Activated CD4-positive, CD25-positive, alpha-beta regulatory T cell treated with anti-CD3 and anti-CD28 coated beads, Interleukin-2, amount 50 U/mL, for 72 hours (primary cell): ENCODE measurements at places on chromosomes 7 and 10.

- DNase-seq, result no peak
Observed at GRCh38 chr10:6198171-6198570, 4.6 kb upstream of the PFKFB3 start.

DNA sequence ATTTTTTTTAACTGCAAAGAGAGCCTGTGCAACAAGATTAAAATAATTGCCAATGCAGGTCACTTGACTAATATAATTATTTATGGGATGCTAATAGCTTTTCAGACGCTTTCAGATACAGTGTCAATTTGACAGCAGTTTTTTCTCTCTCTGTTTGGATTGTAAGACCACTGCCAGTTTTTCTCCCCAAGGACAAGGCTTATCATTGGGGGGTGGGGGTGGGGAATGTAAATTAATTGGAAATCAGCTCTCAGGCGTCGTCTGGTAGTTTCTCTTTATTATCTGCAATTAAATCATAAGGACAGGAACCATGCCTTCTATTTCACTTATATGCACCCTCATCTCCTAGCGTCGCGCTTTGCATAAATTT is 559 bp upstream of the LRGUK start:
- no peak for DNase-seq

GRCh38 chr7:139896831-139897230 is 67.8 kb downstream of the TBXAS1 start:
- DNase-seq, result no peak

- DNase-seq, result no peak
Observed at GRCh38 chr10:32160864-32161263, 104.6 kb upstream of the KIF5B start.

DNA sequence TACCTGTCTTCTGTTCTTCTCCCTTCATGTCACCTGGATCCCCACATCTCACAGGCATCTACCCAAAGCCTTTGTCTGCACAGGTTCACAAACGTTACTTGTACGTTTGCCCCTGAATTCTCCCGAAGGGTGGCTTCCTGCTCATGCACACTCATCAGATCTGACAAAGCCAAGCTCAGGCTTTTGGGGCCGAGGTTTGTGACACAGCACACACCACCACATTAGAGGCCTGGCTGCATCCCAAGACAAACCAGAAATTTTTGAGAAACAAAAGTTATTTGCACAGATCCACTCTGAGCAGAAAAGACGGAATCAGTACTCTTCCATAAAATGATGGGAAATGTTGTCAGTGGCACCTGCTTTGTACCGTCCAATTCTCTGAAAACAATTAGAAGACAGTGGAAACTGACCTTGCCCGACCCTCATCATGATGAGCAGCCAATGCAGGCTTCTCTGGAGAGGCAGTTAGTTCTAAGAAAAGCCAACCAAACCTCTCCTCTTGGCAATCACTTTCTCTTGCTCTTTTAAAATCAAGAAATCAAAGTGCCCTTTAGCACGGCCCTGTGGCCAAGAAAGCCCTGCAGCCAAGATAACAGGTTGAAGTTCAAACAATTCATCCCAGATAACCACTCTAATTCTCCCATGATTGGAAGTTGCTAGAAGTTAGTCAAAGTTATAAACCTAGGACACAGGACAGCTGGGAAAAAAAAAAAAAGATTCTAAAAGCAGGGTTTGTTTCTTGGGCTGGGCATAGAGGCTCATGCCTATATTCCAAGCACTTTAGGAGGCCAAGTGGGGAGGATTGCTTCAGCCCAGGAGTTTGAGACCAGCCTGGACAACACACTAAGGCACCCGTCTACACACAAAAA is 13.6 kb upstream of the SVIL start:
- no peak for DNase-seq

DNA sequence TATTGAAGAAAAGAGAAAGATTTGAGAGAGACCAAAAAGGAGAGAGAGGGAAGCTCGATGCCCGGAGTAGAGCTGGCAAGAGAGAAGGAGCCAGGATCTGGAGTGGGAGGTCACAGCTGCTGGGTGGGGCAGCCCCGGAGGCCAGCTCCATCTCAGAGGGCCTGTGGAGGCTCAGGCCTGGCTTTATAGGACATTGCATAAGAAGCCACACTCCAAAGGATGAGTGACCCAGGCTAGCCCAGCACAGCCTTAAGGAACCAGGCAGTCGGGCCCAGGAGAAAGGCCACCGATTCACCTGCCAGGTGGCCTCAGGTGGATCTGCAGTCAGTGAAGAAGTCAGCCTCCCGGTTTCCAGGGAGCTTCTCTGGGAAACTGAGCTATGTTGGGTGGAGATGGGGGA is 676 bp downstream of the PLAC9 start:
- DNase-seq, result no peak

DNA sequence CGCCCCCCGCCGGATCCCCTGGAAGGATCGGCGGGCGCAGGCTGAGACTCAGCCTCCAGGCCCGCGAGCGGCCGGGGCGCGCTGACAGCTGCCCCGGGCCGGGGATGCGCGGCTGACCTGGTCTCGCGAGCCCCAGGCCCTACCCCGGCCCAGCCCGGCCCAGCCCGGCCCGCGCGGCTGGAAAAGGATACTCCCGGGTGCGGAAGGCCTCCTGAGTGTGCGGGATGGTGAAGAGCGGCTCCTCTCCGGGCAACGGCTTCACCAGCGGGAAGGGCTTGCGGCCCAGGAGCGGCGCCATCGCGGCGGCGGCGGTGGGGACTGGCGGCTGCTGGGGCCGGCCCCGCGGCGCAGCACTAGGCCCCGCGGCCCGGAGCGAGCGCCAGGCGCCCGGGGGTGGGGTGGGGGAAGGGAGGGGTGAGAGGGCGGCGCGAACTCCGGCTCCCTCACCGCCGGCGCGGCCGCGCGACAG is 423 bp downstream of the BAZ1B start:
- no peak for DNase-seq

DNA sequence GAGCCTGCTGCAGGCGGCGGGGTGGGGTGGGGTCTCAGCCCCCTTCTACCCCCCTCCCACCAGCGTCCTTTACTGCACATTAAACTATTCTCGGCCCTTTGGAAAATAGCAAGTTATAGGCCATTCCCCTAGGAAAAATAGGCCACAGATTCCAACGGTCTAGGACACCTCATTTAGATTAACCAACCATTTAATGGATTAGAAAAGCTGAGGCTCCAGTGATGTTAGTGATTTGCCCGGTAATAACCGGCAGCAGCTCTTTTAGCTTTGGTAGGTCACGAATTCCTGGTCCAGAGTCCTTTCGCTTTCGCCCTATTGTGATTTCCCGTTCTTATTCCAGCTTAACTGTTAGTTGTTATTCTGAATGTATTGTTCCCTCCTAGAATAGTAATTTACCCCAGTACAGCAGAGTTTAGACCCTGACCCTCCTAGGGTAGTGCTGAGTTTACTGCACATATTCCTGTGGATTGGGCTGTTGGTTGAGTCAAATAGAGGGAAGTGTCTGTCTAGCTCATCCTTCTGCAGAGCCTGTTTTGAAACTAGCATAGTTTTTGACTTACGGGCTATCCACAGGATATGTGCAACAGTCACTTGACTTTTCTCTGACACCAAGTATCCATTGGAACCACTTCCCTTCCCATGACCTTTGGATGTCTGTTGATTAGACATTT is 754 bp downstream of the GSTO1 start:
- DNase-seq, result no peak

GRCh38 chr10:100829097-100829870 is 83.5 kb upstream of the SLF2 start:
- DNase-seq, result no peak

DNA sequence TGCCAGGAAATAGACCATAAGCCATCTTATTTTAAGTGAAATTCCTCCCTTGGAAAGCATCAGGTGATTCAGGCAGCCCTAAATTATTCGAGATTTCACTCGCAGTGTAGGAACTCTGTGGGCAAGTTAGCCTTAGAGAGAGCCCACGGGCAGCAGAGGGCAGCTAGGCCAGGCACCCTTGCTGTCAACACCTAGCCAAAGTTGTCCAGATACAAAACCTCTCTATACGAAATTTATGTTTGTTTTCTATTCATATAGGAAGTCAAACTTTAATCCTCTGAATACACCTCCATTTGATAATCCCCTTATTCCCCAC is 1043.5 kb downstream of the GATA3 start:
- no peak for DNase-seq

DNA sequence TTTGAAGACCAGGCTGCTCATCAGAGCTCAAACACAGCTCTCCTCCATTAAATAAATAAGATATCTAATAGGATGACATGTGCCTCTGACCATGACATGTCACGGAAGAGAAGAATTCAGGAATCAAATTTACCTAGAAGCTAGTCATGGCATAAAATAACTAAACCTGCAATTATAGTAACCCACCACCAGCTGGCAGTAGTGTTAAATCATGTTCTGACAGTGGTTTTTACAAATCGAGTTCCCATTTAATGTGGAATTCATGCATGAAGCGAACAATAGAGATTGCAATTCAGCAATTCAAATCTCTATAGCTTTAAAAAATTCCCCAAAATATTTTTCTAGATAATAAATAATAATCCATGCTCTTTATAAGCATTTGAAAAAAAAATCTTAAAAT is 74.6 kb upstream of the IKZF1 start:
- no peak for DNase-seq

DNA sequence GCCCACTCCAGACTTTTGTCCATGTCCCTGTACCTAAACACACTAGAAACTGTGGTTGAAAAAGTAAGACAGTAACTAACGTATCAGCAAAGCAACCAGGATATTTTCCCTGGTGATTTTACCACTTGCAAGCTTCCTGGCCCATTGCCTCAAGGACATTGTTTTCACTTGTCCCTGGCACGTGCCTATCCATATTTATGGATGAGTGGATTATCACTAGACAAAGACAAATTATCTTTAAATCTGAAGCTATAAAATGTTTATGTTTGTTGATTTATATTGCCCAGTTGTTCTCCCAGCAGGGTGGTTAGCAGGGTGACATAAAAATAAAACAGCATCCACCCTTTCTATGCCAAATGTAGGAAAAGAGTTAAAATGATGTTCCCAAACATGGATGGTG is 93.2 kb upstream of the STEAP1 start:
- no peak for DNase-seq

DNA sequence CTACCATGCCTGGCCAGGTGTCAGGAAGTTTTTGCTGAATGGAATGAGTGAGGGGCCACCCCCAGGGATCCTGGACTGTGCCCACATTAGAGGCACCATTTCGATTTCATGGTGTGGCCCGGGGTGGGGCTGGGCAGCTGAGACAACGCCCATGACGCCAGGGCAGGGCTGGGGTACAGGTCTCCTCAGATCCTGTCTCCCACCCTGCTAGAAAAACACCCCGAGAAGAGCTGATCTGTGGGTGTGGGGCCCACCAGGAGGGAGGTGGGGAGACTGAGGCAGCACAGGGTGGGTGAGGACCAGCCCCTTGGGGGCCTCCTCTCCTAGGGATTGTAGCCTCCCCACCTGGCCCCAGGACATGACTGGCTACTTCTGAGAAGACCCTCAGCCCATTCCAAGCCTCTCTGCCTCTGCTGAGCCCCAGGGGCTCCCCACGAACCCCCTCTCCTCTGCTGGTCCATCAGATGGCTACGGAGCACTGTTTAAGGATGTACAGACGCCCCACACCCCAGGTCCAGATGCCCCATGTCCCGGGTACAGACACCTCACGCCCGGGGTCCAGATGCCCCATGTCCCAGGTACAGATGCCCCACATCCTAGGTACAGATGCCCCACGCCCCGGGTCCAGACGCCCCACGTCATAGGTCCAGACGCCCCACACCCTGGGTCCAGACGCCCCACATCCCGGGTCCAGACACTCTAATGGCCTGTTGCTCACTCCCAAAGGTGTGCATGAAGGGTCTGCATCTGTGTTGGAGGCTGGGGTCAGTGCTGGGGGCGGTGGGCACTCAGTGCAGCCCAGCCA is 99.4 kb downstream of the MICALL2 start:
- no peak for DNase-seq

DNA sequence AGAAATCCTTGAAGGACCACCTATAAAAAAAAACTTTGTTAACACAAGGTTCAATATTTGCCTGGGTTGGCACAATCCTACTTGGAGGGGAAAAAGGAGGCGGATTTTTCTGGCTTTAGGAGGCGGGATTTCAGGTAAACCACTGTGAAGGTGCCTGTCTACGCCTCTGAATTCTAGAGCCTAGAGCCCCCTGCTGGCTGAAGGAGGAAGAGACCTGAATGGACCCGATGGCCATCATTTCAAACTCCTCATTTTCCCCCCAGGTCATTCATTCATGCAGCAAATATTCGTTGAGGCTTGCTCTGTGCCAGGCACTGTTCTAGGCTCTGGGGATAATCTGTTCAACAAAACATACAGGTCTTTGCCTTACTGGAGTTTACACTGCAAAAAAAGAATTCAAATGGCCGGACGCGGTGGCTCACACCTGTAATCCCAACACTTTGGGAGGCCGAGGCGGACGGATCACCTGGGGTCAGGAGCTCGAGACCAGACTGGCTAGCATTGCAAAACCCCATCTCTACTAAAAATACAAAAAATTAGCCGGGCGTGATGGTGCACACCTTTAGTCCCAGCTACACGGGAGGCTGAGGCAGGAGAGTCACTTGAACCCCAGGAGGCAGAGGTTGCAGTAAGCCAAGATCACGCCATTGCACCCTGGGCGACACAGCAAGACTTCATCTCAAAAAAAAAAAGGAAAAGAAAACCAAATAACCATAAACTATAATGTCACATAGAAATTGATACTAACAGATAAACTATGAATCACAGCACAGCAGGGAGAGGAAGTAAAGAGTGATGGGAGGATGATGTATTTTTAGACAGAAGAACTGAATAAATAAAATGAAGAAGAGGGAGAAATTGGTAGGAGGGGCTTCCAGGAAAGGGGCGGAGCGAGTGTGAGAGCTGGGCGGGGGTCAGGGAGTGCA is 90.1 kb upstream of the NFE2L3 start:
- peak; percentile 78 for DNase-seq

DNA sequence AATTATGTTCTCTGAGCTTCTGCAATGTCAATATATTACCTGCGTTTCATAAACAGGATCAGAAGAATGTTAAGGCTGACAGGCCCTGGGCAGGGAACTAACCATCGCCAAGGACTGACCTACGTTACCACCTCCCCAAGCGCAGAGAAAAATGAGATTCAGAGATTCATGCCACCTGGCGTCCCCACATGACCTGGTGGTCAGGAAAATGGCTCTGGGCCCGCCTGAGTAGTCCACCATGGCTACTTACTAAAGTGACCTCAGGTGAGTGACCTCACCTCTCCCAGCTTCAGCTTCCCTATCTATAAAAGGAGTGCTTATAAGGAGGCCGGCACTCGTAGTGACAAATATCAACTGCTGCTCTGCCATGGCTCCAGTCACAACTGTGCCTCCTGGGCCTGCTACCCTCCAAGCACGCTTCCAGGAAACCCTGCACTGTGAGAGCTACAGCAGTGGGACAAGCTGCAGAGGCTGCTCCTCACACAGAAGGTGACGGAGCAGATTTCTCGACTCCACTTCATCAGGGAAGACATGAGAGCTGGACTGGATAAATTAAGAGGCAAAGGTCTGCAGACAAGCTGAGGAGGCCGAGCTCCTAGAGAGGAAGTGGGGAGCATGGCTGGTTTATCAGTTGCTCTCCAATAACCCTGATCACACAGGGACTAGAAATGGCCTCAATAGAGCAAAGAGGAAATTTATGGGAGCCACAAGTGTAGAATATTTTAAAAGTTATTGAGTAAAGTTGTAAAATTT is 103.0 kb downstream of the RNF216 start:
- no peak for DNase-seq
